Activated CD4-positive, alpha-beta T cell treated with anti-CD3 and anti-CD28 coated beads, Interleukin-2, Interleukin-4, amounts not matched to agents 100 ng/mL and 50 ng/mL, durations not matched to agents 16 hours and 8 hours (primary cell): ENCODE measurements at places on chromosomes 6 and 20.

DNA sequence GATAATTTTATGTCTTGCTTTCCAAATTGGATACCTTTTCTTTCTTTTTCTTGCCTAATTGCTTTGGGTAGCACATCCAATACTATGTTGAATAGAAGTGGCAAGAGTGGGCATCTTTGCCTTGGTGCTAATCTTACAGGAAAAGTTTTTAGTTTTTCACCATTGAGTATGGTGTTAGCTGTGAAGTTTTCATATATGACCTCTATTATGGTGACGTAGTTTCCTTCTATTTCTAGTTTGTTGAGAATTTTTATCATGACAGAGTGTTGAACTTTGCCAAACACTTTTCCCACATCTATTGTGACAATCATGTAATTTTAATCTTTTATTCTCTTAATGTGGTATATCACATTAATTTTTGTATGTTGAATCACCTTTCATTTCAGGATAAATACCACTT lies 216.1 kb downstream of the LRFN2 start:
- no peak for DNase-seq

DNA sequence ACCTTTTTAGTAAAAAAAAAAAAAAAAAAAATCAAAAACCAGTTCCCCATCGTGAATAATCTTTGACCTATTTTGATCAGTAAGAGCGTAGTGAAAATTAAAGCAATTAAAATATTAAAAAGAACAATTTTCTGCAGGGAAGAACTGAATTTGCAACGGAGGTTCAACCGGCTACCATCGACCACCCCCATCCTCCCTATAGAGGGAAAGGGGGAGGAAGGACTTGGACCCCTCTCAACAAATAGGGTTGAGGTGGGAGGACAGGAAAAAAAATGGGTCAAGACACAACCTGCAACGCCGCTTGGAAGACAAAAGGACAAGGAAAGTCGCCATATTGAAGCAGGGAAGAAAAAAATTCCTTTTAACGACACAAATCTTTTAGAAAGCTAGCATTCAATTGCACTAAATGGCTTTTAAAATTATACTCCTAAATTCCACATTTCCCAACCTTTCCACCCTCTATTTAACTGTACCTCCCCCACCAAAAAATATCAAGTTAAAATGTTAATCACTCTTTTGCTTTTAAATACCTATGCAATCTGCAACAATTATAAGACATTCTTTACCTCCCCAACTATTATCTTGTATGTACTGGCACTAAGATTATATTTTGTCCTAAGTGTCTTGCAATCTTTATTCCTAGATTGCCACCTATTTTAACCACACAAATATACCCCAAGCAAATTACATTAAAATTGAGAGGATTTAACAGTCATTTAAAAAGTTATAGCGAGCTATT lies 1.7 kb downstream of the PPP1R10 start:
- peak; percentile 63 for DNase-seq

GRCh38 chr6:150934380-150934779 lies 68.9 kb downstream of the MTHFD1L start:
- DNase-seq, result no peak

GRCh38 chr20:37881601-37882343 lies 21.2 kb upstream of the VSTM2L start:
- no peak for DNase-seq

- DNase-seq, result no peak
Observed at GRCh38 chr6:138647006-138647405, 126.6 kb upstream of the CCDC28A start.

DNA sequence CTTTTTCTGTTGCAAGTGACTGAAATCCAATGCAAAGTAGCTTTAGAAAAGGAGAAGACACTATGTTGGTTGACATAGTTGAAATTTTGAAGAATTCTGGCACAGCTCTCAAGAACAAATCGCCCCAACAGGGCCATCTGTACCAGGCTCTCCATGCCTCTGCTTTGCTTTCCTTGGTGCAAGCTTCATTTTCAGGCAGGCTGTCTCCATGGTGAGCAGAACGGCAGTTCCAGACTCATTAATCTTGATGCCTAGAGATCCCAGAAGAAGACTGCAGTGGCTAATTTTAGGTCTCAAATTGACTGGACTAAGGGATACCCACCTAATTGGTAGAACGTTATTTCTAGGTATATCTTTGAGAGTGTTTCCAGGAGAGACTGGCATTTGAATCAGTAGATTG lies 950.7 kb upstream of the FLRT3 start:
- DNase-seq, result no peak

DNA sequence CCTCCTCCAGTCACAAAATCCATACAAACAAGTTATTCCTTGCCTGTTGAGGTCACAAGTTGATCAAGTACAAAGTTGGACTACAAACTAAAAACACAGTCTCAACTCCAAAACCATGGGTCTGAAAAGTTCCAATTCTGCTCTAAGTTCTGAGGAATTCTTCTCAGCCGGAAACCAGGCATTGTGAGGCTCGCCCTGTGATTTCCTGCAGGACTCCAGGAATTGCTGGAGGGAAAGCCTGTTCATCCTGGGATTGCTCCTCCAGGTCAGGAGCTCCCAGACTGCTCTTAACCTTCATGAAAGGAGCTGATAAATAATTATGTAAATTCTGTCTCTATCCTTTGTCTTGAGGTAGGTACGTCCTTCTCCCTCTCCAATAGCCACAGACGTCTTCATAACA lies 8.5 kb downstream of the TRAM2 start:
- no peak for DNase-seq

- no peak for DNase-seq
Observed at GRCh38 chr6:55034752-55035151, 139.6 kb upstream of the HCRTR2 start.

- DNase-seq, result no peak
Observed at GRCh38 chr6:15389765-15390723, 144.2 kb downstream of the JARID2 start.

DNA sequence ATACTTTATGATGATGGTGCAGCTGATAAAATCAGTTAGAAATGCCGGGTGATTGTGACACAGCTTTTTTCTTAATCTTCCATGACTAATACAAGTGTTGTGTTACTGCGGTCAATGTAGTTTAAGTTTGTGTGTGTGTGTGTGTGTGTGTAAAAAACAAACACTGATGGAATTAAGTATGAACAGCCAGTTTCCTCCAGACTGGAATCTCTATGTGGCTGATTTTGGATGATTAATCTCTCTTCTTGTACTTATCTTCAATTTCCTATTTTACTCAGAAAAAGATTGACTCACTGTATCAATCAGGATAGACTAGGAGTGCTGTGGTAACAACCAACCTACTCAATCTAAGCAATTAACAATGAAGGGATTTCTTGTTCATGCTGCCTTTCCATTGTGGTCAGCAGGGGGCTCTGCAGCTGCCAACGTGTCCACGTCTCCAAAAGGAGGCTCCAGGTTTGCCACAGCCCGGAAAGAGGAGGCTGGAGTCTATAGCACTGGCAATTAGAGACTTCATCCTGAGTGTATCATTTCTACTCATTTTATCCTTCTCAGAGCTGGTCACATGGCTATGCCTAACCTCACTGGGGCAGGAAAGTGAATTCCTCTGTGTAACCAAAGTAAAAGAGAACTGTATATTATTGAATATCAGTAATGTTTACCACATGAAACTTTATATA lies 107.7 kb downstream of the CD109 start:
- no peak for DNase-seq

DNA sequence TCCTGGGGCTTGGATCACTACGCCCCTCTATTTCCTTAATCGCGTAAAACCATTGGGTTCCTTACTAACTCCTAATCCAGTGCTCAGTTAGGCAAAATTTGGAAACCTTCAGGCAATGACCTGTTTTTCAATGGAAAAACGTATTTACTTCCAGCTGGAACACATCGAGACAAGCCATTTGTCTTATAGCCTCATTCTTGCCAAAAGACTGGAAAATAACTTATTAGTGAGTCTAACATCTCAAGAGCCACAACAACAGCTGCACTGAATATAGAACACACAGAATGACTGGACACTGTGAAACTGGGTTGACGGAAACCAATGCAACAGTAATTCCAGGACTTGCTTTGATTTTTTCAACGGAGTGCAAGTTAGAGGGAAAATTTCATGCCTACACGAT lies 125.2 kb upstream of the MAP3K7 start:
- no peak for DNase-seq

- no peak for DNase-seq
Observed at GRCh38 chr6:101403216-101403945, 9.9 kb downstream of the GRIK2 start.

- DNase-seq, result no peak
Observed at GRCh38 chr20:869606-870005, 36.1 kb downstream of the FAM110A start.

DNA sequence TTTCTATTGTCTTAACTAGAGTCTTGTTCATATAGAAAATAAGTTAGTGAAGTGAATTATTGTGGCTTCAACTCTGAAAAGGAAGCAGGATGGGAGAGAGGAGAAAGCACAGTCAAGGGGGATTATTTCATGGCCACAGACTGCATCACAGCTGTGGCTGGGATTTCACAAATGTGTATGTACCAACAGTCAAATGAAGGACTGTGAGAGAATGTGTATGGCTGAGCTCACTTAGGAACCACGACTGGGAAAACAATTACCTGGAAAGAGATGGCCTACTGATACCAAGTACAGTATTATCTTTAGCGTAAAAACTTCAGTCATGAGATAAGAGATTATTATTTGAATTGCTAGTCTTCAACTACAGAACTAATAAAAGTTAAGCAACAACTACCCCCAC lies 54.9 kb downstream of the SESN1 start:
- DNase-seq, result no peak

- DNase-seq, result peak; percentile 60
Observed at GRCh38 chr6:16136621-16137450, 8.0 kb downstream of the MYLIP start.

DNA sequence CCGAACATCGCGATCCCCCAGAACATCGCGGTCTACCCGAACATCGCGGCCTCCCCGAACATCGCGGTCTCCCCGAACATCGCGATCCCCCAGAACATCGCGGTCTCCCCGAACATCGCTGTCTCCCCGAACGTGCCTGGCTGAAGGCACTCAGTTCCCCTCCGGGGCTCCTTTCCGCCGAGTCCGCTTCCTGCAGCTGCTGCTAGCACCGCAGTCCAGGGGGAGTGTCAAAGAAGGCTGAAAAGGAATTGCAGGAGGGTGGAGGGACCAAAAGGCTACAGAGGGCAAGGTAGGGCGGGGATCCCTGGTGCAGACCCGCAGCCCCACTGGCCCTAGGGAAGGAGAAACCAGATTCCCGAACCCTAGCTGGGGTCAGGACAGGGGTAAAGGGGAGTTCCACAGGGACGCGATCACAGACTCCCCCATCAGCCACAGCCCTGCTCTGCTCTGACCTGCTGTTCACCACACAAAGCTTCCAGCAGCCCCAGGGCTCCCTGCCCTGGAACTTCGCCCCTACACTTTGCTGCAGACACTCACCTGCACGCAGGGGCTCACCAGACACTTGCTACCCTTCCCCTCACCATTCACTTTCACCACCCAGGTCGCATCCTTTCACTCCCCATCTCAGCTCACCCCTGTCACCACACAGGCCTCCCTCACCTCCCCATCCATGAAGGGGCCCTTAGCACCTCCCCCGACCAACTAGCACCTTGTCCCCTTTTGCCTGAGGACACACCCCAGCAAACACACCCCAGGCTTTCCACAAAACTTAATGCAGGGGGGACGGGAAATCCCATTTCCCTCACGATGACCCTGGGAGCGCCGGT lies 1.7 kb downstream of the ULBP1 start:
- no peak for DNase-seq

DNA sequence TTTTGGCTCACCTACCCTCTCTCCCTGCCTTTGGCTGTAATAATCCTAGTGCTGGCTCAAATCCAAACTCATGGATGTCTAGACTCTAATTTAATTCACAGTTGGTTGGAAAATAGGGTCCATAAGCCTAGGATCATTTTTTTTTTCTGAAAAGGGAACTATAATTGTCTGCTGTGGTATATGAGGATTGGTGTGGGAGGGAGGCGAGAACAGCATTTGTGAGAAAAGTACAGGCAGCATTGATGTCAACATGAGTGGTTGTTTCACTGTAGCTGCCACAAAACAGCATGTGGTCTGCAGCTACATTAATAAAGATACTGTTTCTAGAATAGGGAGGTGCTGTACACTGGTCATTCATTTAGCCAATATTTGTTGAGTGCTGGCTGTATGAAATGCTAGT lies 18.6 kb upstream of the POLR1H start:
- no peak for DNase-seq

- DNase-seq, result no peak
Observed at GRCh38 chr6:80872951-80873308, 766.5 kb downstream of the BCKDHB start.

- DNase-seq, result no peak
Observed at GRCh38 chr6:143222801-143223231, 162.1 kb downstream of the AIG1 start.

GRCh38 chr20:17992847-17993513 lies 24.2 kb downstream of the MGME1 start:
- peak; percentile 38 for DNase-seq

- DNase-seq, result no peak
Observed at GRCh38 chr6:151692216-151692615, 115.3 kb upstream of the ESR1 start.

DNA sequence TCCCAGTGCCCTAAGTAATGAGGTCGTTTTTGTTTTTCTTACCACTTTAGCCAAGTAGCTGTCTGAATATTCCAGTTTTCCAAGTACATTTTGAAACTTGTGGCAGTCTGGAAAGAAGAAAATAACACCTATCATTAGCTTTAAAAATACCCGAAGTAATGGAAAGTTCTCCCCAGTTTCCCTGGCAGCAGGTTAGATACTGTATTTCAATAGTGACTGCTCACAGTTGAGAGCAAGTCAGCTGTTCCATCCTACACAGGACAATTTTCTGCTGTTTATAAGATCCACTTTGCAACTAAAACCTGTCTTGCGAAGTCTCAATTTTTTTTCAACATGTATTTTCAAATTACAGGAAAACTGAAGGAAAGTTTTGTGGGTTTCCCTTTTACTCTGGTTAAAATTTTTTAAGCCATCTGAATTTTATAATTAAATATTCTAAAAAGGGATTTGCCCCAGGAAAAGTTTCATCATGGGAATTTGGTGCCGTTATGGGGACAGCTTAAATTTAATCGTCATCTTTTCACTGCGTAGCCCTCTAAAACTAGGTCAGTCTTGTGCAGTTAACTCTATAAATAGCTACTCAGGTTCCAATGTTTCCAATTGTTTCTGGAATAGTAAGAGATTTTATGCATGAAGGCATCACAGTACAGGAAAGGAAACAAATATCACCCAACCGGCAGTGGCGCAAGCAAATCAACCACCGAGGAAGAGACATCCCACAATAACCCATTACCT lies 96.9 kb downstream of the MBOAT1 start:
- DNase-seq, result no peak

DNA sequence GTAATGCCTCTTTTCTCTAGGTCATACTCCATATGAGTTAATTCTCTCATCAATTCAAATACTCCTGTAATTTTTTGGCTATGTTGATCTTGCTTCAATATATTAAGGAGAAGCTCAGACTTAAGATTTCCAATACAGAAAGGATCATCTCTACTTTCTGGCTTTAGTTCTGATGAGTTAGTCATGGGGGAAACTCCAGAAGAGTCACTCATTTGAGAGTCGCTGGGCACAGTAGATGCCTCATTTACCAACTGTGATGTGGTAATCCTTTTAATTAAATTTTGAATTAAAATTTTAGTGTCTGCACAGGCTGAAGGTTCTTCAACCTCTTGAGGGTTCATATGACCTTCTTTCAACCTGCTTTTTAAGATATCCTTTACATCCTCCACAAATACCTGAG lies 38.5 kb downstream of the DST start:
- DNase-seq, result no peak

GRCh38 chr6:138105880-138106664 lies 1.1 kb downstream of the PERP start:
- no peak for DNase-seq
